ENCODE measurements at places on chromosomes 1 and 21. TPM values are rescaled to one million over a fixed set of nuclear protein-coding genes. Genes with fewer than 3 reads are reported as not detected.

Gene CCDC30
- 0.79 TPM for total RNA-seq

Gene KANK4
- total RNA-seq: 0.57 TPM

Gene NPL
- 6.6 TPM for total RNA-seq

Gene RAB7B
- total RNA-seq: 19.3 TPM

Gene CD52
- total RNA-seq: 6.1 TPM

Gene EFHD2
- 55.7 TPM for total RNA-seq

Gene BGLAP
- 3.4 TPM for total RNA-seq

DNA sequence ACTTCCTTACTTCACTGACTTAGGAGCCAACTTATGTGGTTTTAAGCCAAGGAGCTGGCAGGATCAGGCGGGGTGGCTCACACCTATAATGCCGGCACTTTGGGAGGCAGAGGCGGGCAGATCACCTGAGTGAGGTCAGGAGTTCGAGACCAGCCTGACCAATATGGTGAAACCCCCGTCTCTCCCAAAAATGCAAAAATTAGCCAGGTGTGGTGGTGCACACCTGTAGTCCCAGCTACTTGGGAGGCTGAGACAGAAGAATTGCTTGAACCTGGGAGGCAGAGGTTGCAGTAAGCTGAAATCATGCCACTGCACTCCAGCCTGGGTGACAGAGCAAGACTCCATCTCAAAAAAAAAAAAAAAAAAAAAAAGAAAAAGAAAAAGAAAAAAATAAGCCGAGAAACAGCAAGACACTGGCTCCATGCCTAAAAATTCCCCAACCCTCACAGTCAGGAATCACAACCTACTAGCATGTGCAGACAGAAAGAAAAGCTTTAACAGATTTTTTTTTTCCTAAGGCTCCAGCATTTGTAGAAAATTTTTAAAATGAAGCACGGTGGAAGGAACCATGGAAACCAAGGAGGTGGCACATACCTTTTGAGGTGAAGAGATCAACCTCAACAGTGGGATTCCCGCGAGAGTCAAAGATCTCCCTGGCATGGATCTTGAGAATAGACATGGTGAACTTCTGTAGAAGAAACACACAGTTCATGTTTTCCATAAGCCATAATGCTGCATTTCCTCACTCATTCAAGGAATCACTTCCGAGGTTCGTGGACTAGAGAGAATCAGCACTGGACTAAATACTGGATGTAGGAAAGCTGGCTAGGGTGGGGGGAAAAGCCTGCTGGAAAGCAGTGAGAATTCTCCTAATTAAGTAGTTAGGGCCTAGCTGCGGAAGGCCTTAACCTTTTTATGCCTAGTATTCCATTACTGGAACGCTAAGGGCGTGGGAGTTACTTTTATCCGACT, 4.0 kb downstream of the ENO1 start:
- no peak for DNase-seq

DNA sequence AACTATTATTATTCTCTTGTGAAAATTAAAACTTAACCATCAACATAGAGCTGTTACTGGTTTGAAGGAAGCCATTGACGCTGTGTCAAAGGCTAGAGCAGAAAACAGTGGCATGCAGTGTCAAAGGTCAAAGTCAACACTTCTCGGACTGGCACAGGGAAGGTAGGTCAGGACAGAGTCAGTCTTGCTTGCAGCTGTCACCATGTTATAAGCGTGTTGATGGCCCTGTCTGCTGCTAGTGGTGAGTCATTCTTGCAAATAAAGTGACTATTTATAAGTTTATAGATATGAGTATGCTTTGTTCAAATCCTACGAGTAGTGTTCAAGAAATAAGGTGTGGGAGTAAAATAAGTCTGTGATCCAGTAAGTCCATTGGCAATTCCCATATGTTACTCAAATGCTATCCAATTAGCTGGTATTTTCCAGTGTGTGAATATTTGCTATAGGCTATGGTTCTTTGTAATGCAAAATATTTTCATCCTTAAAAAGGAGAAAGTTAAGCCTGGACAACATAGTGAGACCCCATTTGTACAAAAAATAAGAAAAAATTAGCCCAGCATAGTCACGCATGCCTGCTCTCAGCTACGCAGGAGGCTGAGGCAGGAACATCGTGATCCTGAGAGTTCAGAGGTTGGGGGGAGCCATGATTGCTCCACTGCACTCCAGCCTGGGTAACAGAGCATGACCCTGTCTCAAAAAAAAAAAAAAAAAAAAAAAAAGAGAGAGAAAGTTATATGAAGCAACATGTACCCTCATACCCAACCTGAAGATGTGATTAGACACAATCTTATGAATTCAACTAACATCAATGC, 26.3 kb upstream of the TINAGL1 start:
- DNase-seq: no peak

DNA sequence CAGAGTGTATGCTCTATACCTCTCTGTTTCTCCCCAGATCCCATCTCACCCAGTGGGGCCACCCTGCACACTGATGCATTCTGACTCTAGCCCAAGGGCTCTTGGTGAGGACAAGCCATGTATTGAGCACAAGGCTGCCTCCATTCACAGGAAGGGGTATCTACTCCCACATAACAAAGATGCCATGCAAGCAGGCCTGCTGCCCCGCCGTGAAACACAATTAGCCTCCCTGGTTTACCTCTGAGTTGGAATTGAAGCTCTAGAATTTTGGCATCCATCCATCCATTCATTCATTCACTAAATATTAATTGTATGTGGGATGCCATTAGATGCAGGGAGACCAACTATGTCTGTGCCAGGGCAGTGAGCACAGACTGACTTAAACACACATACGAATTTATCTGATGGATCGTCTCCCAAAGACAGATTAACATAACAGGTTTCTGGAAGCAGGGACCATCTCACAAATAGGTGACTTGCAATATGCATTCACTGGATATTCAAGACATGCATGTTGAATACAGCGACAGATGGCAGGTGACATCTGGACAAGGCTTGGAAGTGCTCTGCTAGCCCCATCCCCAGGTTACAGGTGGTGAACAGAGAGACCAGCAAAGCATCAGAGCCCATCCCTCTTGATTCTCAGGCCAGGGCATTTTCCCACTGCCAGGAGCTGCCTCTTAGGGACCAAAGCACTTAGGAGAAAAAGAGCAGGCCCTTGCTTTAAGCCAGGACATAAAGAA, 34.3 kb downstream of the TRABD2B start:
- DNase-seq: peak; percentile 62

- no peak for DNase-seq
Observed at GRCh38 chr1:234603221-234604204, 6.5 kb downstream of the IRF2BP2 start.

DNA sequence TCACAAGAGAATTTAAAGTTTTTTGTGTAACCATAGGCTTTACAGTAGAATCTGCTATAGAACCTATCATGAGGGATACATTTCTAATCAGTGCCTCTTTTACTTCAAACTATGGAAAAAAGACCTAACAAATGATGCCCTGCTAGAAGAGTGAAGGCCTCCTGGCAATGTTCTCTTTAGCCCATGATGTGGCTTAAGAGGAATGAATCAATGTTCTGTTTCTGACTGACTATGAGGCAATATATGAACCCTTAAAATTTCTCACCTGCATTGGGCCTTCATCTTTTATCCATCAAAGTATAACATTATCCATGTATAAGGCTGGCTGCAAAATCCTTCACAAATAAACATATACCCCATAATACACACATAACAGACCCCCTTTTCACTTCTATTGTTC, 65.7 kb upstream of the IL12RB2 start:
- no peak for DNase-seq

DNA sequence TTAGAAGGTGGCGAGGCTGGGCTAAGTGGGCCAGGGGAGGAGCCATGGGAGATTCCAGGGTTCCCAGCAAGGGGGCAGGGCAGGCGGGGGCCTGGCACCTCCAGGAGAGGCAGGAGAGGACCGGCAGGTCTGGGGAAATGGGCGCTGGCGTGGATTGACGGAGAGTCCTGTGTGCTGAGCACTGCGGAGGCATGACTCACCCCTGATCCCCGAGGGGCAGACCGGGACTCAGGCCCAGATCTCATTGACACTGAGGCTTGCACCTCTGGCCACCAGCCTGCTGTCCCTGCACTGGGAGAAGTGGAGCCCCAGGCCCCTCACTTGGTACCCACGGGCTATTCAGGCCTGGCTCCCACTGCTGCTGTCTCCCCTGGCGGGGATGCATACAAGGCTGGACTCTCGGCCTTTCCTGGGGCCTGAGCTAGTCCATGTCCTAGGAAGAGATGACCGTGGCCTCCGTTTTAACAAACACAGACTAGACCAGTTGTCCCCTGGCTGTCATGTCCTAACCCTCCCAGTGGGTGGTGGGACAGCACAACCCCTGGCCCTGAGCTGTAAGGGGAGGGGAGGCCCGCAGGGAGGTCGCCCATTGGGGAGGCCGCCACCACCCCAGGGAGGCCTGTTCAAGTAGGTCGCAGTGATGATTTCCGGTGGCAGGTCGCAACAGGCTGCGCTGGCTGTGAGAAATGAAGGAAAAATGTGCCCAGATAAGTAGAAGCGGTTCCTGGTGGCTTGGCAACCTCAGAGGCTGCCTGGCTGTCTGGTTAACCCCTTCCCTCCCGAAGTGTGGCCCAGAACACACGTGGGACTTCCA, 39.7 kb downstream of the RIPK4 start:
- DNase-seq: peak; percentile 76

GRCh38 chr1:228207381-228207810, 448 bp upstream of the OBSCN start:
- peak; percentile 85 for DNase-seq

DNA sequence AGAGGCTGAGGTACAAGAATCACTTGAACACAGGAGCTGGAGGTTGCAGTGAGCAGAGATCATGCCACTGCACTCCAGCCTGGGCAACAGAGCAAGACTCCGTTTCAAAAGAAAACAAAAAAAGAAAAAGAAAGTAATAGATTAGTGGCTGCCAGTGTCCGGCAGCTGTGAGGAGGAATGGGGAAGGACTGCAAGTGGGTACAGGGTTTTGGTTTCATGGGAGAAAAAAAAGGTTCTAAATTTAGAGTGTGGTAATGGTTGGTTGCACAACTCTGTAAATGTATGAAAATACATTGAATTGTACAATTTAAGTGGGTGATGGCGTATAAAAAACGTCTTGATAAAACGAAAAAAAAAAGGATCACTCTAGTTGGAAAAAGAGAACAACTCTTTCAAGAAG, 6.7 kb downstream of the TAF1A start:
- DNase-seq: no peak

DNA sequence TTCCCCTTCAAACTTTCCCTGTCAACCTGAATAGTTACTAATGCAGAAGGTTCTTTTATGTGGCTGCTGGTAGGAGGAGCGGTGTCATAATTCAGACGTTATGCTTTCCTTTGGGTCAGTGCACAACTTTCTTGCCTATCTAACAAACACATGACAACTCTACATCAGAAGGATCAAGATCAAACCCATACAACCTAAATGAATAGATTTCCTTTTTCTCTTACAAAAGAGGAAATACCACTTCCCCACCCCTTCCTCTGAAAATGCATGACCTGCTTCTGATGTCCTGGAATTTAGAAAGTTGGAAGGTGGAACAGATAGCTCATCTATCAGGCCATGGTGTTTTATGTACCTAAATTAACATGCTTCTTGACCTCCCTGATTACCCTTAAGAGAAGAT, 75.7 kb upstream of the ADGRL4 start:
- no peak for DNase-seq

- no peak for DNase-seq
Observed at GRCh38 chr21:14712121-14712715, 166.1 kb upstream of the SAMSN1 start.

GRCh38 chr1:225813214-225813964, 3.5 kb downstream of the EPHX1 start:
- peak; percentile 92 for DNase-seq

DNA sequence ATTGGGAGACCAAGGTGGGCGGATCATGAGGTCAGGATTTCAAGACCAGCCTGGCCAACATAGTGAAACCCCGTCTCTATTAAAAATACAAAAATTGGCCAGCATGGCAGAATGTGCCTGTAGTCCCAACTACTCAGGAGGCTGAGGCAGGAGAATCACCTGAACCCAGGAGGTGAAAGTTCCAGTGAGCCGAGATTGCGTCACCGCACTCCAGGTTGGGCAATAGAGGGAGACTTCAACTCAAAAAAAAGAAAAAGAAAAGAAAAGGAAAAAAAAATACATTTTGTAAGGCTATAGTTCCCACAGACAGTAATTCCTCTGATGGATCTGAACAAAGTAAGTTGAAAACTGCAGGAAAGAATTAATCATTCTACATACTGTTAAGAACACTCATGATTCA, 48.1 kb upstream of the CD46 start:
- no peak for DNase-seq

GRCh38 chr1:186831168-186831567, 2.4 kb downstream of the PLA2G4A start:
- no peak for DNase-seq

DNA sequence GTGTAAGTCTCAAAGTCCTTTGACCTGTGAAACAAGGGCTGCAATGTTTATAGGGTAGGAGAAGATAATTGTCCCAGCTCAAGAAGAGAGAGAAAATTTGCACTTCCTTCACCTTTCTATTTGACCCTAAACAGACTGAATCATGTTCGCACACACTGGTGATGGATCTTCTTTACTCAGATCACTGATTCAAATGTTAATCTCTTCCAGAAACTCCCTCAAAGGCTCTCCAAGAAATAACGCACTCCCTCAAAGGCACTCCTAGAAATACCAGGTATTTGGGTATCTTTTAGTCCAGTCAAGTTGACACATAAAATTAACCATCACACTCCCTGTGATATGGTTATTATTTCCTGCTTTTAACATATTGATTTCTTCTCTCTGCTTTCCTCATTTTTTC, 30.5 kb upstream of the PTGS2 start:
- no peak for DNase-seq

GRCh38 chr1:116232989-116233514, 121.9 kb downstream of the MAB21L3 start:
- no peak for DNase-seq

DNA sequence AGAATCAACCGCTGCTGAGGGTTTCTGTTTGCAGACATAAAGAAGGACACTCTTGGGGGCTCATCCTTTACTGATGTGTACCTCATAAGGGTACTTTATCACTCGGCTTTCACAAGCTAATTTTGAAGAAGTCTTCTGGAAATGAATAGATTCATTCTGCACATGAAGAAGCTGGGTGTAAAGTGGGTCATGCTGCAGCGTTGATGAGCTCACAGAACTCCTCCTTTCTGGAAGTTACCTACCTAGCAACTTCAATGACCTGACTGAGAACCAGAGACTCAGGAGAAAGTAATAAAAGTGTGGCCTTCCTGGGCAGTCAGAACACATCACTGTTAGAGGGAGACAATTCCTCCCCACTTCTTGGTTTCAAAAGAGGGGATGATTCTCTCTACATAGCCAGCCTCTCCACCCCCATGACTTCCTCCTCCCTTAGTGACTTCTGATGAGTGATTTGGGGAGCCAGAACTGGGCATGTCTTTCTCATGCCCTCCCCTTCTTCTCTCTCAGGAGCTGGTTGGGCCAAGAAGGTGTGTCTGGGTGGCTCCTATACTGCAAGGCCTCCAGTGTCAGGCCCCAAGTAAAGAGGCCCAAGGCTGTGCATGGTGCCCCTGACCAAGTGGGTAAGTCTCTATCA, 27.0 kb downstream of the PCNX2 start:
- no peak for DNase-seq

GRCh38 chr1:68046885-68047658, 3.4 kb downstream of the DIRAS3 start:
- DNase-seq: no peak

Measured in lower leg skin (tissue), 4 donors.